Stimulated activated CD8-positive, alpha-beta memory T cell treated with anti-CD3 and anti-CD28 coated beads, Interleukin-2, amount 100 ng/mL, for 48 hours (primary cell): ENCODE measurements at places on chromosomes 11 and 22.

- DNase-seq, result no peak
These were observed 22.1 kb downstream of the SRPRA start for GRCh38 chr11:126246636-126247035.

DNA sequence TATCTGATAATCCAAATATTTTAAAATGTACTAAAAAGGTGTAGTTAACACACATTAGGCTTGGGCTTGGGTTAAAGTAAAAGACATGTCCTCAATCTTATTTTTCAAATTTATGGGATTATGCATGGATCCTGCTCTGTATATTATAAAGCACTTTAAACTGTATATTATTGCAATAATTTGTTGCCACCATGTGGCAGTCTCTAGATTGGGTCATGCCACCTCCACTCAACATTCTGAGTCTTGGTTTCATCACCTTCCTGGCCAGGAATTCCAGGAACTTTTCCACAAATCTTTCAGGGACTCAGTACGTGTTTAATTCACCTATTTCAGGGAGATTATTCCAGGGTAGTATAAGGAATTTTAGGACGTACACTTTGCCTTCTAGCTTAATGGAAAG is 695.5 kb downstream of the FAM181B start:
- no peak for DNase-seq

- no peak for DNase-seq
These were observed 67.7 kb downstream of the SNX19 start for GRCh38 chr11:130848361-130849214.

DNA sequence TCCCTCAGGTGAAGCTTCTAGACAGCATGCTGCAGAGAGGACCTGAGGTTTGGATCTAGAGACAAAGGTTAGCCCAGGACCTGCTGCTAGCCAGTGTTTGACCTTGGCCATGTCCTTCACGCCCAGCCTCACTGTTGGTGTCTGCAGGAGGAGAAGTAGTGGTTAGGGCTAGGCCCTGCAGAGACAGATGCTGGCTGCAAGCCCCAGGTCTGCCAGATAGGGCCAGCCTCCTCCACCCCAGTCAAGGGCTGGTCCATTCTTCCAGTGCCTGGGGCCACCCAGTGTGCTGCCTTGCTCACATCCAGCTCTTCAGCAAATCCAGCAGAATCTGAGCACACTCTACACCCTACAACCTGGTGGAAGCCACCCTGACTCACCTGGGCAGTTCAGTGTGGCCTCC is 21.5 kb upstream of the MIEF1 start:
- no peak for DNase-seq
